CD4-positive, alpha-beta T cell treated with Interleukin-12 subunit alpha and Interleukin-12 subunit beta, for 1 hour (primary cell): ENCODE measurements at places on chromosomes 4 and X.

- DNase-seq, result no peak
Measured at GRCh38 chr4:165517216-165517615, 138.4 kb downstream of the CPE start.

- no peak for DNase-seq
Measured at GRCh38 chr4:85823295-85823694, 348.3 kb downstream of the ARHGAP24 start.

DNA sequence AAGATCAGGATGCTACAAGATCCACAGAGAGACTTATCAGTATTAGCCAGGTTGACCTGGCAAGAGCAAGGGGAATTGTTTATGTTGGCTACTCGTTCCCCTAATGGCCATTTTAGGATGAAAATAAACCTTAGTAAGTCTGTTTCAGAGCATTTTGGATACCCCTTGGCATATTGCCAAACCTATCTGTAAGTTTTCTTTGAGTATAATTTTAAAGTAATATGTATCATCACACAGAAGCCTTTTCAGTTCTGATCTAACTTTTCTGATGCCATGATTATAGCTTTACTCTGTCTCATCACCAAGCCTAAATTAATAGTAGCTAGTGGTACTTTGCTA lies 99.7 kb downstream of the TSPAN7 start:
- no peak for DNase-seq

DNA sequence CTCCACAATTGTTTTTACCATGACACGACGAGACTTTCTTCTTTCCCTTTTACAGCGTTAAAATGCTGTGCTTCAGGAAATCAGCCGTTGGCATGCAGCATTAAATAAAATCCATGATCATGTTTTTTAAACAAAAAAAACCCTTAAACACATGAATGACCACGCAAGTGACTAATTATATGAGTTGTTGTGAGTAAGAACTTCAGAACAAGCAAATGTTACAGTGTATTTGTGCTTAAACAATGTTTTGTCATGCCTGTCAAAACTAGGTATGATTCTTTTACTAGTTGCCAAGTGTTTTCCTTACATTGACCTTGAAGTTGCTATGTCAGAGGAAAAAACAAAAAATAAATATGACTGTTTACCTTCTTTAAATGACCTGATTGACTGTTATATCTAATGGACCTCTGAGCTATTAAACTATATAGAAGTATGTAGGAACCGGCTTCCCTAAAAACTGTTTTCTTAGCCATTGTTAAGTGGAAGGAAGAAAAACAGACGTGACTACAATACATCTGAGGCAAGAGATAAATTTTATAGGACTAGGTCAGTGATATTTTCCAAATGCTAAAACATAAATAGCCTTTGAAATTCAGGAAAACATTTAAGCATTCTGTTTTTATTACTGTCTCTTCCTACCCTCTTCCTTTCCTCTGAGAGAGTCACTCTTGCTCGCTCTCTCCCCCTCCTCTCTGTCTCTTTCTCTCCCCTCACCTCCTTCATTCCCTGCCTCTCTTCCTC lies 197.1 kb downstream of the PALLD start:
- DNase-seq, result no peak

GRCh38 chr4:181520790-181521189 lies 722.4 kb upstream of the TENM3 start:
- DNase-seq, result no peak

DNA sequence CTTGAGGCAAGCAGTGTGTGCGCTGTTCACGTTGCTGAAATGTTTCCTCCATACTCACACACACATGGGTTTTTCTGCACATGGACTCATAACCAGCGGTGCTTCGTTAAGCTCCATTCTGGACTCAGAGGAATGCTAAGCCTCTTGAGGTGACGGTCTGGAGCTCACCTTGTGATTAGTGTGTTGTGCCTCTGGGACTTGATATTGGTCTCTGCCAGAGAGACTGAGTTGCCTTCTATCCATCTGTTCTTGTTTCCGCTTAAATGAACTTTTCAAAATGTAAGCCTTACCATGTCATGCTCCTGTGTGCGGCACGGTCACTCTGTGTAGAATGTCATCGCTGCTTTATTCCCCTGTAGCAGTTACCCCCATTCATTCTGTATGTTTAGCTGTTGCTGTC lies 42.5 kb downstream of the ADD1 start:
- DNase-seq, result no peak

GRCh38 chr4:124722071-124722470 lies 9.5 kb upstream of the ANKRD50 start:
- no peak for DNase-seq

DNA sequence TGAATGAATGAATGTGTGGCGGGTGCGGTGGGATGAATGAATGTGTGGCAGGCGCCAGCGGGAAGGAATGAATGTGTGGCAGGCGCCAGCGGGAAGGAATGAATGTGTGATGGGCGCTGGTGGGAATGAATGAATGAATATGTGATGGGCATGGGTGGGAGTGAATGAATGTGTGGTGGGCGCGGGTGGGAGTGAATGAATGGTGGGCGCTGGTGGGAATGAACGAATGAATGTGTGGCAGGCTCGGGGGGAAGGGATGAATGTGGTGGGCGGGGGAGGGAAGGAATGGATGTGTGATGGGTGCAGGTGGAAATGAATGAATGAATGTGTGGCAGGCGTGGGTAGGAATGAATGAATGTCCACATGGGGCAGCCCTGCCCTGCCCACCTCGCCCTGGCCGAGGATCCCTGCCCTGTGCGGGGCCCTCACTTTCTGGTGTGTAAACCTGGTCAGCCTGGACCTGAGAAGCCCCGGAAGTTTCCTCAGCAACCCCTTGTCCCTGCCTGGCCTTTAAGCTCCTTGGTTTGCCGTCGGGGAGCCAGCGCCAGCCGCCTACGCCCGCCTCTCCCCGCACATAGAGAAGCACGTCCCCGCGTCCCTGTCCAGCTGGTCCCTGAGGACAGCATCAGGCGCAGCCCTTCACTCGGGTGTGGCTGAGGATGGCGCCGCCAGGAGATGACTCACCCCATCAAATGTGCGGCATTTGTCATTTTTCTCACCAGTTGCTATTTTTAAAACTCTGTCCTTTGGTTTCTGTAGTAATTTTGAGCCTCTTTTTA lies 112.8 kb upstream of the LRPAP1 start:
- no peak for DNase-seq

DNA sequence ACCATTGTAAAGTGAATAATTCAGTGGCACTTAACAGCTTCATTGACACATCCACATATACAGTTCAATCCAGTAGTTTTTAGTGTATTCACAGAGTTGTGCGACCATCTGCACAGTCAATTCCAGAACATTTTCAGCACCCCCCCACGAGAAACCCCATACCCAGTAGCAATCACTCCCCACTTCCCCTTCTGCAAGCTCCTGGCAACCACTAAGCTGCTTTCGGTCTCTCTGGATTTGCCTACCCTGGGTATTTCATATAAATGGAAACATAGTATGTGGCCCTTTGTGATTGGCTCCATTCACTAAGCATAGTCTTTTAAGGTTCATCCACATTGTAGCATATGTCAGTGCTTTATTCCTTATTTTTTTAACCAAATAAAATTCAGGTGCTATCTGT lies 10.0 kb downstream of the MSL3 start:
- no peak for DNase-seq

GRCh38 chr4:85724791-85725563 lies 250.0 kb downstream of the ARHGAP24 start:
- no peak for DNase-seq

- no peak for DNase-seq
Measured at GRCh38 chr4:143713955-143714625, 13.6 kb upstream of the FREM3 start.

- no peak for DNase-seq
Measured at GRCh38 chr4:142440093-142440492, 406.0 kb downstream of the INPP4B start.

- DNase-seq, result no peak
Measured at GRCh38 chr4:106909486-106910188, 126.5 kb downstream of the DKK2 start.

GRCh38 chr4:8470451-8471024 lies 30.0 kb downstream of the TRMT44 start:
- DNase-seq, result no peak

DNA sequence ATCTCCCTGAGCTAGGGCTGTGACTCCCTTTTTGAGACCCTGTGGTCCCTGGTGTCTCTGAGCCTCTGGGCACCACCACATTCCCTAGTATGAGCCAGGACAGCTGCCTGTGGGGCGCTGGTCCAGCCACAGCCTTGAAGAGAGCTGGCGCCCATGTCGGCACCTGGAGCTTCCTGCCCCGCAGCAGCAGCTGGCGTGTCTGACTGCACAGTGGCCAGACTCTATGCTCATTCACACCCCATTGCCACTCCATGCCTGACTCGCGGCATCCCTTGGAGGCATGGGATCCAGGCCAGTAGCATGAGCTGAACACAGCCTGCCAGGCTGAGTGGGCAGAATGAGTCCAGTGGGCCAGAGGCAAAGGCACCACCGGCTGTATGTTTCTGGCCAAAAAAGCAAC lies 8.3 kb upstream of the SPP1 start:
- DNase-seq, result no peak

DNA sequence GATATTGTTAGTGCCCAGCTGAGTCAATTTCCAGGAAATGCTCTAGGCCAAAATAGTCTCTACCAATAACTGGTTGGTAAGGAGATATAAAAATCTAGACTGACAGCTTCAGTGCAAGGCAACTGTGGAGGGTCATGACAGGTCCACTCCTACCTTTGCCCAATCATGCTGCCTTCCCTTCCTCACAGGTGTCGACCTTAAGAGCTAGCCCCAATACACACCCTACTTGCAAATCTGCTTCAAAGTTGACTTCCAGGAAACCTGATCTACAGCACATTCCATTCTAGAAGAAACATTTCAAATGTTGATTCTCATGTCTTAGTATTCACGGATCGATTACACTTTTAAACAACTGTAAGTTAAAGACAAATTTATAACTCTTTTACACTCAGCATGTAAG lies 1455.5 kb downstream of the TECRL start:
- no peak for DNase-seq

DNA sequence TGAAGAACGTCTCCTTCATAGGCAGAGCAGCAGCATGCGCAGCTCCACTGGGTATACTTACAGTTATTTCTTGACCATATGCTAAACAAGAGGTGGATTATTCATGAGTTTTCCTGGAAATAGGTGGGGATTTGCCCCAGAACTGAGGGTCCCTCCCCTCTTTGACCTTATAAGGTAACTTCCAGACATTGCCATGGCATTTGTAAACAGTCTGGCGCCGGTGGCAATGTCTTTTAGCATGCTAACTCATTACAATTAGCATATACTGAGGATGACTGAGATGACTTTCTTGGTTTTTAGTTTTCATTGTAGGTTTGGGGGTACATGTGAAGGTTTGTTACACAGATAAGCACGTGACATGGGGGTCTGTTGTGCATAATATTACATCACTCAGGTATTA lies 97.3 kb downstream of the MTNR1A start:
- no peak for DNase-seq

DNA sequence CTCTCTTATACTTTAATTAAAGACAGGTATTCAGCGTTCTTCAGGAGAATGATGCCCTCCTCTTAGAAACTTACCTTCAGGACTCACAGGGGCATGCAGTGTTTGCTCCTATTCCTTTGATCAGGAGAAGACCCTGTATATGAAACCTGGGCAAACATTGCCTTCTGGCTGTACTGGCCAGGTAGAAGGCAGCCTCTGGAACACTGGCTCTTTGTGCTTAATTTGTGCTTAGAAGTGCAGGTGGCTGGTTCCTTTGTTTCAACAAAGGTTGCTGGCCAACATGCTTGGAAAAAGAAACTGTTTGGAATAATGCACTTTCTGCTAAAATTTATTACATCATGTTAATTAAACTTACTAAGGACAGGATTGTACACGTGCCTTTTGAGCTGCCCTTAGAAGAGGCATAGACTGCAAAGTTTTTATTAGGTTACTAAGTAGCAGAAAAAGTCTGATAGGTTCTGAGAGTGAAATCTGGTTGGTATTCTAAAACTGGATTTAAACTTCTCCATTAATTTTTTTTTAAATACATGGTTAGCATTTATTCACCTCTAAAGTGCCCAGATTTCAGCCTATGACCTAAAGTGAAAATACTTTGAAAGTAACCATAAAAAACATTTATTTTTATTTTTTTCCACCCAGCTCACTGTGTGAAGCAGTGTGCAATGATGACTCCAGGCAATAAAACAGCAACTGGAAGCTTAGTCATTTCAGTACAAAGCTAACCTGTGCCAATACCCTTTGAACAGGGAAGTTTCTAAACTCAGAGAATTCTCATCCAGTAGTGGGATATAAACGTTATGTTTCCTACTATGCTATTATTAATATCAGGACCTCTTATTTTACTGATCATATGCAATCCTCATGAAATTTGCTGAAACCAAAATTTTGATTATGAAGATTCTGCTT lies 11.3 kb downstream of the RASSF6 start:
- no peak for DNase-seq

DNA sequence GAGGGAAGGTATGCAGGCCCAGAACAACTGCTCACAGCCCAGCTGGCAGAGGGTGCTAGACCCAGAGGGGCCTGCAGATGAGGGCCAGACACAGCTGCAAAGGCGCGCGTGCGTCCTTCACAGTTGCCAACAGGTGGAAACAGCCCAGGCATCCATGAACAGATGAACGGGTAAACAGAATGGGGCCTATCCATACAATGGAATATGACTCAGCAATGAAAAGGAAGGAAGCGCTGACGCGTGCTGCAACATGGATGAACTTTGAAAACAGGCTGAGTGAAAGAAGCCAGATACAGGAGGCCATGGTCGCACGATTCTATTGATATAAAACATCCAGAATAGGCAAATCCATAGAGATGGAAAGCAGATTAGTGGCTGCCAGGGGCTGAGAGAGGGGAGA lies 83.1 kb upstream of the DDX3X start:
- no peak for DNase-seq
